Brain (organoid and tissue), 16 donors: ENCODE measurements at places on chromosomes 12 and 14.

DNA sequence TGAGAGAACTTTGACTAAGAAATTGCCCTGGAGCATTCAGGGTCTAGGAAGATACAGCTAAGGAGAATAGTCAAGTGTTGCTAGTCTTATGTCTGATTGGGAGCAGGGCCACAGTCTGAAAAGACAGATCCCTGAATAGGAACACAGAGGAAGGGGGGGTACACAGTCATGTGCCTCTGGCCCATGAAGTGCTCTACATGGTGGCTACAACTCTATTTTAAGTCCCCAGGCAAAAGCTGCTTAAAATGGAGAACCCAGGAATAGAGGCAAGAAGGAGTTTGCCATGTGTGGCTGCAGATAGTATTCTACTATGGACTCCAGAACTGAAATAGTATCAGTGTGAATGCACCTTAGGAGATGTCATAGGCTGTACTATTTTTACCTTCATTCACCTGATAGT is 118.0 kb upstream of the NPAS3 start:
- DNase-seq = no peak

DNA sequence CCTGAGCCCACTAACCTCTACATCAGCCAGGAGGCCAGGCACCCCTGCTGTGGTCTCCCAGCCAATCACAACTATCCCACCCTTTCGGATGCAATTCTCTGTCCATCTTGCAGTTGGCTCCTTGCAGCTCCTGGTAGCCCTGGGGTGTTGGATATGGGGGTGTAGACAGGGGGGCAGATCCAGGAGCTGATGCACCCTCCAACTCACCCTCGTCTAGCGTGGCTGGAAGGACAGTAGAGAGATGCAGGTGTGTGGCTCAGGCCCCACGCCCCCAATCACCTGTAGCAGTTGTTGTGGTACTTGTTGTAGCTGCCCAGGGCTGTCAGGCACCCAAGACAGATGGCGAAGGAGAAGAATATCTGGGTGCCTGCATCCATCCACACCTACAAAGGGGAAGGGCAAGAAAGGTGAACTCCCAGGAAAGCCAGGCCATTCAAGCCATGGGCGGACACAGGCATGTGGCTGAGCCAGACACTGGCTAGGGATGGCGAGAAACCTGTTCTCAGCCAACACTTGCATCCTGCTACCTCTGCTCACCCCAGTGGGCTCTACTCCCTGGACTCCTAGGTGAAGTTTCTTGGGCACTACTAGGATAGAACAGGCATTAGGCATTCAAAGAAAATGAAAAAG is 13.4 kb upstream of the SLC6A12 start:
- DNase-seq = no peak

DNA sequence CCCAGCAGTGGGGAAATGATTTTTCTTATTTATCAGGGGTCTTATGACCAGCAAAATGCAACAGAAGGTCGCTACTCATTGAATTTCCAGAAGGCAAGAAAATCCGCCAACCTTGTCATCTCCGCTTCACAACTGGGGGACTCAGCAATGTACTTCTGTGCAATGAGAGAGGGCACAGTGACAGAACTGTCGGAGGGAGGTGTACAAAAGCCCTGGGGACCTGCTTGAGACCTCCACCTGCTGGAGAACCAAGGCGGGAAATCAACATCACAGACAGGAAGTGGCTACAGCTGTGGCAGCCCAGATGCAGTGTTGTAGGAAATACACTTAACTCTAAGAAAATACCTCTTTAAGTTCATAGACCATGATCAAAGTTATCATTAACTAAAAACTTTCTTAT is 250.9 kb upstream of the OR4E1 start:
- DNase-seq = no peak

GRCh38 chr12:31859232-31859977 is 99.8 kb upstream of the RESF1 start:
- no peak for DNase-seq

DNA sequence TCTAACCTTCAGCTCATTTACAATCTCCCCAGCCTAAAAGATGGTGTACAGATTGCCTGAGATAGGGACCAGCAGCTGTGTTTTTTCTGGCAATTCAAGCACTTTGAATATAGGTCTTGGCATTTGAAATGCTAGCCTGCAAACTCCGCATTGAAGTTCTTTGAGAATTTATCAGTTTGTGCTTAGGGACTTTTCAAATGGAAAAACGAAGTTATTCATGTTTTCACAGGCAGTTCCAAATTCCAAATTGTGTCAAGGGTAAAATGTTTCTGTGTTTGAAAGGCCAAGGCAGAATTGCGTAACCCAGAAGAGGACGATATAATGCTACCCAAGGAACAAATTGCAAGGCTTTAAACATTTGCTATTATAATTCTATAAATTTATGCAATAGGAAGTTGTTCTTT is 168.9 kb upstream of the RASSF8 start:
- DNase-seq = no peak

GRCh38 chr14:81102217-81102616 is 118.5 kb downstream of the GTF2A1 start:
- DNase-seq = no peak

DNA sequence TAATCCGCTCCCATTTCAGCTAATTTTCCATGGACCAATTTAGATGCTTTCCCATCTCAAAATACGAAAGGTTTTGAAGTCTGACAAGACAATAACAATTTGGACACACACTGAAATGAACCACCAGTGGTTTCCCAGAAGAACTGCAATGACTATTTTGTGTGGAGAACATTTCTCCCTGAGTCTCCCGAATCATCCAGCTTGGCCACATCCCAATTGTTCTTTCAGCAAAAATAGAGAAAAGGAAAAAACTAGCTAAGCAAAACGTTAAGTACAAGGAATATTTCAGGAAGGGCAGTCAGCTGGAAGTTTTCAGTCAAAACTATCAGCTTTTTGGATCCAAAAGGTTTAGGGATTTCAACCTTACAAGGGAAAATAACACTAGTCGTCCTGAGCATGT is 390.6 kb downstream of the KCNH5 start:
- no peak for DNase-seq

- no peak for DNase-seq
Observed at GRCh38 chr12:22978962-22979361, 354.0 kb downstream of the ETNK1 start.

GRCh38 chr14:104510794-104511611 is 68.6 kb upstream of the C14orf180 start:
- peak; percentile 51 for DNase-seq

- no peak for DNase-seq
Observed at GRCh38 chr12:128729628-128730121, 94.1 kb downstream of the SLC15A4 start.

DNA sequence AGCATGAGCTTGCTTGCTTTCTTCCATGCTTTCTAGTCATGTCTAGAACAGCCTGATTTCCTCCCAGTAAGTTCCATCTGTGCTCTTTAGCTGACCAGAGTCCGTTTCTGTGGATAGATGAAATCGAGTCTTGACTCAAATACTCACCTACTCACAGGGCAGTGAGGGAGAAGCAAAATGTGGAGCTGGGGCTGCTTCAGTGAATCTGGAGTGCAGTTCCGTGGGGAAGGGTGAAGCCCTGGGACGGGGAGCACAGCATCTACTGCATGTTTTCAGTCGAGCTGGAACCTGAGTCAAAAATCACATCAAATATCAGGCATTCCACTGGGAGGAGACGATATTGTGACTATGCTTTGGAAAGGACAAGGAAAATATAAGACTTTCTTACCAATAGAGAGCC is 70.3 kb upstream of the PRMT8 start:
- no peak for DNase-seq

DNA sequence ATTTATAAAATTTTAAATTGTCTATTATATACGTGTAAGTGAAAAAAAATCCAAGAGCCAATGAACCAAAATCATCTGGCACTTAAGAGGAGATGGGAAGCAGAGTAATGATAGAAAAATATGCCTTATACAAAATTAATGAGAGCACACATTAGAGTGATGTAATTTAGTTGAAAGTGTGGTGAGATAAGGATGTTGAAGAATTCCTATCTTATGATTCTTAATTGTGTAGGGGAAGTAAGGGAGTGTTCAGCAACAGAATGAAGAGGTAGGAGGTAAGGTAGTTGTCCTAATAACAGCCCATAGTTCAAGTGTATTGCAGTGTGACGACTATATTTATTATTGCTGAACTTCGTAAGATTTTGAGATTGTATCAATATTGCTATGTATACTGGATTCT is 843.4 kb upstream of the FLRT2 start:
- no peak for DNase-seq

DNA sequence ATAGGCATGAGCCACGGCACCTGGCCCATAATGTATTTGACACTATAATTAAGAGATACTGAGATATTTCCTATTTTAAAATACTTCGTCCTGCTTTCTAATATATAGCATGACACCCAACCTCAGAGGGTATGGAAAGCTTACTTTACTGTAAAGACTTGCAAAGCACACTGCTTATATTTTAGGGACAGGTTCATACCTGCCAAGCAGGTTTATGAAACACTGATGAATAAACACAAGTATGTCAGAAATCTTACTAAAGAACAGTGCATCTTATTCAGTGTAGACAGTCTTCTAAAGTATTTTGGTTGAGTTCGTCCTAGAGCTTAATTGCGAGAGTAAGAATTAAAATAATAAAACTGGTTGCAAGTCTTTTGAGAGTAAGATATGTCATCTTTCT is 65.4 kb downstream of the PPFIBP1 start:
- no peak for DNase-seq

GRCh38 chr12:100164153-100164704 is 21.6 kb upstream of the BLTP3B start:
- DNase-seq = no peak

DNA sequence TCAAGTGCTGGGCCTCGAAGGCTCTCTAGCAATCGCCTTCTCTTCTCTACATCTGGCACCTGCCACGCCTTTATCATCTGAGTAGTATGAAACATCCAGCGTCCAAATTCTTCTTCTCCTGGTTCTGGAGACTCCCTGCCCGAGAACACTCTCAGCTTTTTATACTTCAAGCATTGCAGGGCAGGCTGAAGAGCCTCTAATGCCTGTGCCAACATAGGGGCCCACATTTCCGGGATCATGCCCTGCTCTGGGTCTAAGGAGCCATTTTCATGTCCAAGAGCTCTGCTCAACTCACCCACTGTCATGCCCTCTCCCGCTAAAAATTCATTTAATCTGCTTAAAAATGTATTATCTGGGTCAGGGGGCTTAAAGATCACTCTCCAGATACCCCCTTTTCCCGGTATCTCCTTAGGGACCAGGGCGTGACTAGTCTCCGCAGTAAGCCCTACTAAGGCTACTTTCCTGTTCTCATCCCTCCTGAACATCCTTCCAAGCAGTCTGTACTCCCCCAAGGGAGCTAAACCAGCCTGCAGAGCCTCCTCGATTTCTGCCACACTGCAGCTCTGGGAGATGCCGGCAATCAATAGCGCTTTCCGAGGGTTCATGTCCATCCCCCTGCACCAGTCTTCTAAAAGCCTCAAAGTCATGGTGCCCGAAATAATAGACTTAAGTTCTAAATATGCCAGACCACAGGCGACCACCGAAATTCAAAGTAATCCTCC is 940 bp downstream of the MOAP1 start:
- no peak for DNase-seq

DNA sequence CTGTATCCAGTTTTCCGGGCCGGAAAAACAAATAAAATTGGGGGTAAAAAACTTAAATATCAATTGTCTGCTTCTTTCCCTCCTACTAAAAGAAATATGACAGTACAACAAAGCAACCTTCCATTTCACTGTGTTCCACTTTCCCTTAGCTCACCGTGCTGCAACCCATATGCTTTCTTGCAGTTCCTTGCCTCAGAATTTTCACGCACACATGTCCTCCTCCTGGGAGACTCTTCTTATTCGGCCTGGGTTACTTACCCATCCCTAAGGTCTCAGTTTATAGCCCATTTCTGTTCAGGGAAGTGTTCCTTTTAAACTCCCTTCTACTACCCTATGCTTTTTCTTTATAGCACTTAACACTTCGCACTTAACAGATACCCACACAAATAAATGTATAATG is 4.5 kb upstream of the MAGOHB start:
- no peak for DNase-seq
